ENCODE measurements at places on chromosomes 12 and 14.
A peak's percentile ranks its signal among the peaks of the same experiment; 100 is the strongest.

DNA sequence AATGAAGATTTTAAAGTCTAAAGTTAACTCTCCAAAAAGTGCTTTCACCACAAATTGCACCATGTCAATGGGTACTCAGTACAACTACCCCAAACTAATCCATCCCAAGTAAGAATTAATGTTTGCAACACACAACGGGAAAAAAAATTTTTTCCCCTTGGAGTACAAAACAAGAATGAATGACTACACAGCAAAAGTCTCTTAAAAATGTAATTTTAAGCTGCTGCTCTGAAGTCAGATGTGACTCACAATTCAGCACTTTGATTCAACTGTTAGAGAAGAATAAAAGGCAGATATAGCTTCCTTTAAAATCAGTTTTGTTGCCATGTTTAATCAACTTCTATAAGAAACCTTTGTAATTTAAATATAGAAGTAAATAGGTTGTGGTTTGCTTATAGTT, 42.5 kb upstream of the VPS33A start:
- DNase-seq, result no peak

GRCh38 chr12:33818313-33818712, 204.0 kb upstream of the ALG10 start:
- DNase-seq, result no peak

DNA sequence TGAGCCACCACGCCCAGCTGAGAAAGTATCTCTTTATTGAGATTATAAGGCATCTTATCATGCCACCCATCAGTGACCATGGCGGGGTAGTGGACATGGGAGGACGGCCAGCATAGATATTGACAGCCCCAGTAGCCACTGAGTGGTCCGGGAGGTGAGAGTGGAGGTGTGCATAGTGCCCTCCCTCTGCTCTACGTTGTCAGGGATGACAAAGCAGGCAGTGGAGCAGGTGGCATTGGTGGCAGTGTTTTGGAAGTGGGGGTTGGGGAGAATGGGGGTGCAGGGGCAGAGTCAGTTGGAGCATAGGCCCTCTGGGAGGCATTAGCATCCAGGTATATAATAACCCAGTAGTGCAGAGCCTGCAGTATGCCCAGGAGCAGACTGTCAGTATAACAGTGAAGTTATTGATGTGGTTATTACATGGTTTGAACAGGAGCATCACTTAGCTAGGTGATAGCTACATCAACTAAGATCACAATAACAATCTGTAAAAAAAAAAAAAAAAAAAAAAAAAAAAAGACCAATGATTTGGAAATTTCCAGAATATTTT, 41.1 kb downstream of the GNG2 start:
- DNase-seq, result no peak

- DNase-seq, result no peak
Measured at GRCh38 chr14:73823339-73823885, 28.2 kb upstream of the PTGR2 start.

GRCh38 chr12:62581288-62582064, 114.8 kb downstream of the MON2 start:
- DNase-seq, result no peak

GRCh38 chr12:88756153-88756552, 175.9 kb upstream of the KITLG start:
- no peak for DNase-seq

- DNase-seq, result no peak
Measured at GRCh38 chr14:68573126-68573525, 219.7 kb downstream of the ZFP36L1 start.

GRCh38 chr12:47885566-47885965, 19.2 kb downstream of the VDR start:
- DNase-seq, result no peak

- DNase-seq, result no peak
Measured at GRCh38 chr12:101111441-101111840, 98.6 kb downstream of the SLC5A8 start.

- no peak for DNase-seq
Measured at GRCh38 chr14:49766839-49767238, 1.1 kb upstream of the KLHDC2 start.

DNA sequence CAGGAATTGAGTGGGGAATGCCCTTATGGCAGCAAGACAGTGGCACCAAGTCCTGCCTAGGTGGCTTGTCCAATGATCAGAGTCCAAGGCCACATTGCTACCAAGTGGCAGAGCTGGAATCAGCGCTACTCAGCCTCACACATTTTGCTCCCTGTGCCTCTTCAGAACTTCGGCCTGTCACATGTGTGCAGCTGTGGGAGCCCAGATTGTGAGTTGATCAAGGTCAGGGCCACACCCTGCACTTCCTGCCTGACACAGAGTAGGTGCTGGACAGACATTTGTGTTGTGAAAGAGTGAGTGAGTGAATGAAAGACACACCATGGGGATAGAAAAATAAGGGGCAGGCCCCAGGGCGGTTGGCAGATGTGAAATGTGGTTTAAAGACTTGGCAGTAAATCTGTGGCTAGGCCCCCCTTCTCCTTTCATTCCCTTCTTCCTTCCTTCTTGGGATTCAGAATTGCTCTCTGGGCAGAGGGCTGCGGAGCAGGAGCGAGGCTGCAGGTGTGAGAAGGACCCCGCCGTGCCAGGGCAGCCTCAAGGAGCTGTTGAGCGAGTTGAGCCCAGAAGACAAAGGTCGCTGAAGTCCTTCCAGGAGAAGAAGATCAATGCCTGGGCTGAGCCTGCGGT, 83.5 kb downstream of the SLC25A47 start:
- DNase-seq, result no peak

DNA sequence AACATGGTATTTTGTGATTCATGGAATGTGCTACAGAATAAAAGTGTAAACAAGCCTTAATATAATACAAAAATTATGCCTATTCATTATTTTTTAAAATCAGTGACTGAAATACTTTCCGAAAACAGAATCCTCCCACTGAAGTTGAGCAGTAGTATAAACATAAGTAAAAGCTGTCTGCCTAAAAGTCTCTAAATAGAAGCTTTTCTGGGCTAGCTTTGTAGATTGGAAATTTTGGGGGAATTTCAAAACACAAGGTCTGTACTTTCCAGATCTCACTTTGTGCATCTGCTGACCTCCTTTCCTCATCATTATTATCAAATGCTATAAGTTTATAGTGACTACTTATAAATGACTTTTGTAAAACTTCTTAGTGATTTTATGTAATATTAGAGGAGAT, 80.4 kb upstream of the TRHDE start:
- no peak for DNase-seq

DNA sequence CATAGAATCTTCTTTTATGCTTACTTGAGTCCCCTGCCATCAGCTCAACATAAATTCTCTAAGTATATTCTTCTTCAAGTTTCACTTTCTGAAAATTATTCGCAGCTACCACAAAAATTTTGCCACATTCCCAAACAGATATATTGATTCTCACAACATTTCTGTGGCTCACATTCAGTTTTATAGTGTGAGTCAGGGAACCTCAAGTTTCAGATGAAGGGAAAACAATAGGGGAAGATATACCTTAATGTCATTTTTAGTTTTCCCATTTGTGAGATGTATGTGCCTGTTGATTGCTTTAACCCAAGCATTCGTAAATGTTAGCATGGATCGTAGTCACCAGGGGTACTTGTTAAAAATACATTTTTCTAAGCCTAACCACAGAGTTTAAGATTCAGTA, 465.8 kb downstream of the CCER1 start:
- no peak for DNase-seq

GRCh38 chr12:129700036-129700435, 203.8 kb downstream of the TMEM132D start:
- DNase-seq, result no peak

- no peak for DNase-seq
Measured at GRCh38 chr14:77455966-77456640, 1.3 kb downstream of the VIPAS39 start.

DNA sequence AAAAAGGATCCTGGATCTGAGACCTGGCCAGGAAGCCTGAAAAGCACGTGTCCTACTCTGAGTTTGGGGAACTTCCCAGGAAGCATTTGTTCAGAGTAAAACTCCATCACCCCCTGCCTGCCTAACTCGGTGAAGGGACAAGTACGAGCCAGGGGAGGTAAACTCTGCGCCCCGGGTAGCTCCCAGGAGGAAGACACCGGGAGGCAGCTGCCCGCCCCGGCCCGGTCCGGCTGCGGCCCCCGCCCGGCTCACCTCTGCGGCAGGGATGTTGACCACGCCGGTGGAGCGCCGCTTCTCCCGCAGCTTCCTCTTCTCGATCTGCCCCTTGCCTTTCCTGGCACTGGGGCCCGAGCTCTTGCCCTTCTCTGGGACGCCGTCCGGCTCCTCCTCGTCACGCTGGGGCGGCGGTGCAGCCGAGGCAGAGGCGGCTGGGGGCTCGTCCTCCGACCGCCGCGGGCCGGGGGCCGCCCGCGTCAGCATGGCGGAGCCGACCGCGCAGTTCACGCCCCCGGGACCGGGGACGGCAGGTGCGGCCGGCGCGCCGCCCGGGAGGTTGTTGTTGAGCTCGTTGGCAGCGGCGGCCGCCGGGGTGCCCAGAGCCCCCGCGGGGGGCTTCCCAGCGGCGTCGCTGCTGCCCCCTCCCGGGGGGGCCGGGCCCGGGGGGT, 1.2 kb downstream of the PAWR start:
- DNase-seq, result peak; percentile 24

All from stimulated activated naive CD8-positive, alpha-beta T cell treated with anti-CD3 and anti-CD28 coated beads, Interleukin-15, Interleukin-2, amounts not matched to agents 100 U/mL and 50 U/mL, for 24 hours (primary cell).